ENCODE measurements at places on chromosomes 2 and 18.

DNA sequence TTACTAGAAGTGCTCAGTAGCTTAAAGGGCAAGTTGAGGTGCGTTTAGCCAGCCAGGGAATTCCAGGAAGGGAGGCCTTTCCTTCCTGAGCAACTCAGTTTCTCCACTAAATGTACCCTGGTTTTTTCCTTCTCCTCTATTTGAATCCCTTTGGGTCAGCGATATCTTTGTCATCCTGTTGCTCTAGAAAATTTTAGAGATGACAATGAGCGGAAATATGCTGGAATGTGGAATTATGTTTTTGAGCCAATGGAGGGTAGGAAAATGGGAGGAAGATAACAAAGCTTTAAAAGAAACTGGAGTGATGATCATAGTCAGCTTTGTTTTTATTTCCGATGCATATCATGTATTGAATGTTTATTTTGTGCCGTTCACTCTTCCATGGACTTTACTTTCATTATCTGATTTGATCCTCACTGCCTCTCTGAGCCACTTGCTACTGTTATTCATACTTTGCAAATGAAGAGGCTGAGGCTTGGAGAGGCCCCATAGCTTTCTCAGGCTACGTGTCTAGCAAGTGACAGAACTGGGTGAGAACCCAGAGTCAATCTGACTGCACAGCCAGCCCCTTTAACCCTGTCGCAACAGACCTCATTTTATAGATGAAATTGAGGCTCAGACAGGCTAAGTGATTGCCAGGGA lies 67.3 kb downstream of the NTSR2 start:
- DNase-seq: no peak

- DNase-seq: no peak
Observed at GRCh38 chr2:174035981-174036742, 71.0 kb upstream of the SP3 start.

DNA sequence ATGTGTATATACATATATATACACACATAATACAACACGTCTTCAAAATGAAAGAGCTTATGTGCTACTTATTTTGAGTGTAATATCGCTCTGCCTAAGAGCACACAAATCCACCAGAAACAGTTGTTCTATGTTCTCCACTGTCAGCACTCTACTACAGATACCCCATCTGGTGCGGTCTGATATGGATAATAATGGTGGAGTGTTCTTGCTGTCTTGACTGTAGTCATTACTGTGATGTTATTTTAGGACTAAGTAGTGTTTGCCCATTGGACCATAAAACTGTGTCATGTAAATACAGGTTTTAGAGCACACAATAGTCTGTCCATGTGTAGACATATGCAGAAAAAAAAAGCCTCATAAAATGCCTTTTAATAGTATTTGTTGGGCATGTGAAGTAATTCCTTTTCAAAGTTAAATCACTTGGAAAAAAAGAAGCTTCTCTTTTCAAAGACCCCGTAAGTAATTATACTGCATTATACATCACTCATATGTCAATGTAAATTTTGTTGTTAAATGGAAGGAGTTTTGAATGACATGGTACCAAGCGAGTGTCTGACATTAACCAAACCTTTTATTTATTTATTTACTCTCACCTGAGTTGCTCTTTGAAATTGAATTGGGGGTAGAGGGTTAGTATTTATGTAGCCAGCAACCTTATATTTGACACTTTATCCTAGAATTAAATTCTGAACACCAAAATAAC lies 1249.2 kb upstream of the ZEB2 start:
- no peak for DNase-seq

DNA sequence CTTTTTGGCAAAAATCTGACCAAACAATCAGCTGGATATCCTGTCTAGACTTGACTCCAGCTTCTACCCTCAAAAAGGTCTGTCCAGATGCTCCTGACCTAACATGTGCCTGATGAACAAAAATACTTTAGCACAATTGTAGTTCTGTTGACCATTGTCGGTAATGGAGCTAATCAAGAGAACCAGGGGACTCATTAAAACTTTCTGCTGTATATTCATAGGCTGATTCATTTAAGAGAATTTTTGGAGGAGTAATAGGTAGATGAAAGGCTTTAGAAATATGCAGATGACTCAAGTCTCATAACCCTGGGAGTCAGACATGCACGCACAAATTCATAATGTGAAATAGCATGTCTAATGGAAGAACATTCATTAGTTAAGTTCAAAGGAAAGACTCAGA lies 514.2 kb downstream of the TXNL1 start:
- no peak for DNase-seq

- no peak for DNase-seq
Observed at GRCh38 chr2:64667535-64667934, 13.8 kb upstream of the SERTAD2 start.

- DNase-seq: no peak
Observed at GRCh38 chr2:38835015-38835601, 40.6 kb downstream of the DHX57 start.

All from T-cell (primary cell).